ENCODE measurements at places on chromosomes 12 and 14.

DNA sequence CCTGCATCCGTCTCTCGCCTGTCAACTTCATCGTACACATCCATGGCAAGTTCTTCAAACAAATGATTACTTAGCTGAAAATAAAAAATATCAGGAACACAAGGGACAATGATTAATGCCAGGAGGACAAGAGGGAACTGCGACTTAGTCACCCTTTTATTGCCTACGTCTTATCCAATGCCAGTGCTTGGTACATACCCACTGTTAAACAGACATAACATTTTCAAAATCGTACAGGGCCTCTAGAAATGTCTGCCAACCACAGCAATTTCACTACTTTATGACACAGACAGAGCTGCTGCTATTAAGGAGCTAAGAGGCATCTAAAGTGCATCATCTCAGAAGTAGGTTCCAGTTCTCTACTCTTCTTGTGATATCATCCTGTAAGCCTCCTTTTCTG, 34.6 kb downstream of the GIT2 start:
- no peak for DNase-seq

DNA sequence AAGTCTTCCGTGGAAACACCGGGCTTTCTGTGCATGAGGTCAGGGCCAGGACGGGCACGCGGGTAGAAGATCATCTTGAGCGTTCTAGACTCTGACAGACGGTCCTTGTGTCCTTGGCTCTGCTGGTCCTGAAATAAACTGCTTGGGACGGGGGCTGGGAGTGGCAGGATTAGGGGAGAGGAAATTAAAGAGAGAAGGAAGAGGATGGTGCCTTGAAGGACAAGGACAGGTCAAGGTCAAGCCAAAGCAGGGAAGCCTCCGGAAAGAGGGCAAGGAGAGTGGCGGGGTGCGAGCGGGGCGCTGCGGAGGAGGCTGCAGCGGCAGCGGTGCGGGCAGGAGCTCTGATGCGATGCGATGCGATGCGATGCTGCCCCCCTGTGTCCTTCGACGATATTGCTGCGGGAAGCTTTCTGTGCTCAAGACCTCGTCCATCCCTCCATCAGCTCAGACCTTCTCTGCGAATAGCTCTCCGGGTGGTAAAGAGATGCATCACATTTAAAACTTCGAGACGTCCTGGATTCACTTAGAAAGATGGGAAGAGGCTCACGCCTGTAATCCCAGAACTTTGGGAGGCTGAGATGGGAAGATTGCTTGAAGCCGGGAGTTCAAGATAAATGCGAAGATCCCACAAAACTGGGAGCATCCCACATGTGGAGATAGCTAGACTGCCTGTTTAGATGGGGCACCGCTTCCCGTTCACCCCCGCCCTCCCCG, 110.1 kb upstream of the TMEM132D start:
- no peak for DNase-seq

- no peak for DNase-seq
These were observed 8.6 kb upstream of the OSBPL8 start for GRCh38 chr12:76568130-76568529.

- no peak for DNase-seq
These were observed 37.3 kb downstream of the CCDC85C start for GRCh38 chr14:99566390-99567354.

DNA sequence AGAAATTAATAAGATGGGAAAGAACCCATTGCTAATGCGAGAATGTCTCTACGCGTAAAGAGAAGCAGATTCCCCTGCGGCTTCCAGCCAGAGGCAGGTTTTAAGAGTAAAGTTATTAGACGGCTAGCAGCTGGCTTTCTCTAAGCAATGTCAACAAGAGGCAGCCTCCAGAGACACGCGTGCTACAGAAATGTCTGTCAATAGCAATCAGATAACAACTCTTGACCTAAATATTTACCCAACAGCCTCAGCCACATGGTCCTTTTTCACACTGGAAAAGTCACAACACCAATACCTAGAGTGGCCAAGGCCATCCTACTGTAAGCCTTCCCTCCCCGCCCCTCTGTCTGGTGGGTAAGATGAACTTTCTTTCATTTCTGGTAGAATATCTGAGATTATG, 146.0 kb upstream of the SFSWAP start:
- no peak for DNase-seq

DNA sequence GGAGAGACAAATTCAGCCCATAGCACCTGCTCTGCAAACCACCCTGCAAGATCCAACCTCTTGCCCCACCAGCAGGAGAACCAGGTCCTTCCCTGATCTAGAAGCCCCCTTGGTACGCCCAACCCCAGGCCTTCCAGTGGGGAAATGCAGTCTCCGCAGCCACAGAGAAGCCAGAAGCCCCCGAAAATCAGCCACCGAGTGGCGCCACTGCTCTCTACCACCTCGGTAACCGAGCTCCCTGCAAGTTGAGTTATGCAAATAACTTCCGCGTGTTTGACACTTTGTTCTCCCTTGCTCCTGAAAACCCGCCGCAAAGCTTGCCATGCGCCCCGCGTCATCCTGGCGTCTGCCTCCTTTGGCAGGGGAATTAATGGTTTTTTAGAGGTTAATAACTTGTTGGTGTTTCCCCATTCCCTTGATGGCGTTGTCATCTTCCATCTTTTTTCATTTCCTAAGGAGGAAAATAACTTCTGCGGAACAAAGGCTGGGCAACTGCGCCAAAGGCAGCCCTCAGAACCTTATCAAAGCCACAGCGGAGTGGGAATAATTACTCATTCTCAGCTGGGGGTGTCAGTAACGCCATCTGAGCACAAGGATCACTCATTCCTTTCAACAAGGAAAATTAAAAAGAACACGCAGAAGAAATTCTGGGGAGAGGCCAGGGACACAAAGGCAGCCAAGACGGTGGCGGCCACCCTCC, 60.4 kb downstream of the FZD10 start:
- DNase-seq: no peak

DNA sequence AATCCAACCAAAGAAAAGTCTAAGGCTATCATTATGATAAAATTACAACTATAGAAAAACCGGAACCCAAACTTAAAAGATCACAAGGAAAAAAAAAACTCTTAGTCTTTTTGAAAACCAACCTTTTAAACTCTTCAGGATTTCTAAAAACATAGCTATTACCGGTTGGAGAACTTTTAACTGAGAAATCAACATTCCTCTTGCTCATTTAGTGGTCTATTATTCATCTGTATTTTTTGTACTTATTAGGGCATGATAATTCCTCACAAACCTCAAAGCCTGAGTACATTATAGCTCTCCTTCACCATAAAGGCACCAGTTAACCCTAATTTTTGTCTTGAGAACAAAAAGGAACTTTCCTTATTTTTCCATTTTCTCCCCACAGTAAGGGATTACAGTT, 10.4 kb downstream of the LUM start:
- no peak for DNase-seq

- no peak for DNase-seq
These were observed 22.2 kb upstream of the LRTM2 start for GRCh38 chr12:1797991-1798640.

DNA sequence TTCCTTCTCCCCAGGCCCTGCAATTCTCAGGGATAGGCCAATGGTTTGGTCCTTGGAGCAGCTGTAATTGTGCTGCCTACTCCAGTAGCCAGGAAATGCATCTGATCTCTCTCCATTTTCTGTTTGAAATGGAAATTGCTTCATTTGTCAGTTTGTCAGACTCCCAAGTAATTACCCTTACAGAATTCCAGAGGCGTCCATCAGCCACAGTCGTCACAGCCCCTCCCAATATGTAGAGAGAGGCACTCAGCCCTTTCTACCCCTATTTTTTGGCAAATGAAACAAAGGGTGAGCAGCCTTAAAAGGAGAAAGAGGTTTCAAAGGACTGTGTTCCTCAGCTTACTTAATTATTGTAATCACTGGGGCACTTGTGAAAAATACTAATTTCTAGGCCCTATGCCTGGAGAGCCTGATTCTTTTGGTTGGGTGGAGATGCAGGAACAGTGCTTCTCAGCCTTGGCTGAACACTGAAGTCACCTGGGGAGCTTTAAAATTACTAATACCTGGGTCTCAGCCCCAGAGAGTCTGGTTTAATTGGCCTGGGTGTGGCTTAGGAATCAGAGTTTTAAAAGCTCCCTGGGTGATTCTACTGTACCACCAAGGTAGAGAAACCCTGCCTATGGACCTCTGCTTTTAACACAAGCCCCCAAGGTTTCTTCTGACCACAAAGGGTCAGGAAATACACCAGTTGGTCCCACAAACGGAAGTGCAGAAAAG, 190.0 kb downstream of the EMP1 start:
- no peak for DNase-seq

GRCh38 chr14:75551021-75551420, 27.4 kb upstream of the FLVCR2 start:
- no peak for DNase-seq

DNA sequence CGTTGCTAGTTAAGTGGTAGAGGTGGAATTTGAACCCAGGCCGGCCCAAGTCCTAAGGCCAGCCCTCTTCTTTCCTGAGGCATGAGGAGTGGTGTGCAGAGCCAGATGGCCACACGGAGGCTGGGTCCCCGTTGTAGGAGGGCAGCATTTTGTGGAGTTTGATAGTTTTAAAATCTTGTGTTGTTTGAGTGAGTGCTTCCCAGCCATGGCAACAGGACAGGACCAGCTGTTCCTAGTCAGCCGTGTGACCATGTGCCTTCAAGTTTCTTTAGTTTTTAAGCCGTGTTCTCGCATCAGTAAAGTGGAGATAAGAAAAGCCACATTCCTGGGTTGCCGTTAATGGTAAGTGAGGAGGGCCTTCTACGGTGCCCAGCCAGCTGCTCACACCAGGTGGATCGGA, 44.4 kb downstream of the UBE3B start:
- DNase-seq: no peak

DNA sequence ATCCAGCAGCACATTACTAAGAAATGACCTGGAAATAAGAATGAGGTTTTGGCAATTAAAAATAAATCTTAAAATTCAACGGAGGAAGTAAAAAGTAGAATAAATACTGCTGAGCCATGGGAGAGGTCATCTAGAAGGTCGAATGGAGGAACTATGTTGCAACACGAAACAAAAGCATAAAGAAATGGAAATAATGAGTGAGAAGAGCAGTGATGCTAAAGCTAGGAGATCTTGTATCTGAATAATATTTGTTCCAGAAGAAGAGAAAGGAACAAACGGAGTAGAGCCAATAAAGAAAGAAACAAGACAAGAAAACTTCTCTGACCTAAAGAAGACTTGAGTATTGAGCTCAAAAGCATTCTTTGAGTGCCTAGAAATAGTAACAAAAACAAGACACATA, 6.6 kb upstream of the KRT7 start:
- no peak for DNase-seq

- DNase-seq: peak; percentile 39
These were observed 287.3 kb downstream of the BCL11B start for GRCh38 chr14:98984719-98985041.

DNA sequence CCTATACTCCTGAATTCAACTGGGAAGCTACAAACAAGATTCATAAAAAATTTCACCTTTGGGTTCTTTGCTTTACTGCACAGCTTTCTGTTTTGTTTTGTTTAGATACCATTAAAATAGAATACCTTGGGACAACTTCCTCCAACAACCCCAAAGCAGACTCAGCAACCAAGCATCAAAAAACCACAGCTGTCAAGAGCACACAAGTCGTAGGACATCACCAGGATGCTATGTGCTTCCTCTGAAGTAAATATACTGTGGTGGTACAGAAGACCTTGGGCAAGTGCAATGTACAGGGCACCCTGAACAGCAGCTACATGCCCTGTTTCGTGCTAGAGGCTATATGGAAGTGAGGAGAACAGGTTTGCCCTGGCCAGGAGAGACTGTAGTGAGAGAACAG, 359.3 kb downstream of the BCL11B start:
- DNase-seq: no peak

GRCh38 chr12:122243965-122244364, 18.1 kb upstream of the DIABLO start:
- no peak for DNase-seq

DNA sequence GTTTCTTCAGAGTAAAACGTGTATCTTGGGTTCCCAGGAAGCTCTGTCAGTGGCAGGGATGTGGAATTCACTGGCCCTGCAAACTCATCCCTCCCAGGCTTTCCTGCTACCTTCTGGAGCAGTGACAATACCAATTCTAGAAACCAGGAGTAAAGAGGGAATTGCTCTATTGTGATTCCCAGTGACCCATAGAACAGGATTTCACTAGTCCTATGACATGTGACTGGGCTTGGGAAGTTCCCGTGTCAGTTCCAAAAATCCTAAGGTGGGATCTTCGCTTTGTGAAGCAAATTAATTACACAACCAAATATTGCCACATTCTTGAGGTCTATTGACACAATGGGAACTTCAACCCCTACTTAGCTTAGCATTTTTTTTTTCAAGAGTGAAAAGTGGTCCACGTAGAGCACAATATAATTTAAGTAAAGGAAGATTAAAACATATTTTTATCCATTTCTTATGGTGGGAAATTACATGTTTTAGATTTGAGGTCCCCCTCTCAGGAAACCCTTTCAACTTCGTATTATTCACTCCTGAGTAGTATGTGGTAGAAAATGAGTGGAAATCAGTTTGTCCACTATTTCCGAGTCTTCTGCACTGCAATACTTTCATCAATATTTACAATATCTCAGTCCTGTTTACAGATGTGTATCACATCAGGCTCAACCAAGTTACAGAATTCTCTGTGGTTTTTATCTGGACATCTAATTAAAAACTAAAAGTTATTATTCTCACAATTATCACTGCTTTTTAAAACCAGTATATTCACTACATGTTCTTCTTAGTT, 88.9 kb upstream of the SOX5 start:
- DNase-seq: no peak

- no peak for DNase-seq
These were observed 517.6 kb upstream of the TMEM132C start for GRCh38 chr12:127749416-127749815.

DNA sequence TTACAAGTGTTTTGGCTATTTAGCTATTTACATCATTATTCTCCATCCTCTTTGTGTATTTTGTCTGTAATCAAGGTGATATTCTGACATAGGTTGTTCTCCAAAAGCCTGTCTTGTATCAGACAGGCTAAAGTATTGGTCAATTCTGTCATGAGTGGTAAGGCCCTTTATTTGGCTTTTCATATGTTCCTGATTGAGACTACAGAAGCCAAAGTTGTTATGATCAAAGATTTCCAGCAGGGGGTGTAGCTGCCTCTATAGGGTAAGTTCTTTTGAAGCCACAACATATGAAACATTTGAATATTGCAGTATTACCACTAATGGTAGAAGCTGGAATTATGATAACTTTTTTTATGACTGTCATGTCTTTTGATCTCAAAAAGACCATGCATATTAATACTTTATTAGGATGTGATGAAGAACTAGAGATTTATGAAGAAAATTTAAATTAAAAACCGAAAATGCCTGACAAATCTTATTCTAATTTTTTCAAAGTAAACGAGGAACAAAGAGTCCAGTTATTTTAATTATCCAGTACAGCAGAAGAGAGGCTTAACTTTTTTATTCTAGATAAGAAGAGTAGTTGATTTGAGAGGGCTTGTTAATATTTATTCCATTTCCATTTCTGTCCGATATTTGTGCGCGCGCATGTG, 3.4 kb upstream of the ARHGAP5 start:
- no peak for DNase-seq

GRCh38 chr12:107583551-107583950, 102.0 kb upstream of the PWP1 start:
- no peak for DNase-seq

GRCh38 chr14:23566112-23566777, 1.3 kb downstream of the AP1G2 start:
- DNase-seq: no peak

- no peak for DNase-seq
These were observed 927 bp downstream of the PTHLH start for GRCh38 chr12:27971606-27972005.

Data from stimulated activated CD8-positive, alpha-beta memory T cell treated with anti-CD3 and anti-CD28 coated beads, Interleukin-4, amount 100 ng/mL, for 1 hour (primary cell).